Stimulated activated naive CD4-positive, alpha-beta T cell treated with Interleukin-2 at 50 U/mL for 16 hours (primary cell): ENCODE measurements at places on chromosomes 12 and 14.

- DNase-seq = no peak
Observed at GRCh38 chr14:50087341-50088116, 28.8 kb downstream of the VCPKMT start.

DNA sequence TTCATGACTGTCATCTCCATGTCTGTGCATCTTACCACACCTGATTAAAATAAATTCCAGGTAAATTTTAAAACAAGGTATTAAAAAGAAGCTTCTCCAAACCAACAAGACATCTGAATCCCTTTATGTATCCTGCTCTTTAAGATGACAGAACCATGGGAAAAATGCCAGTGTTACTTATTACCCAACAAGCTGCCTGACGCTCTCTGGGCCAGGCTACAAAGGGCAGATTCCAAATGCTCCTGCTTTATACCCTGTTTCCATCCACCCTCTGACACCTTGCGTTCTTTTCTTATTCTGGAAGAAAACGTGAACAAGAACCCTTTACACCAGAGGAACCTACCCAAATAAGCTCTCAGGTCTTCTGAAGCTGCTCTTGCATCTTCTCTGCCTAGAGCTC is 70.7 kb downstream of the SLC8A3 start:
- no peak for DNase-seq

GRCh38 chr14:43778937-43779639 is 728.0 kb downstream of the FSCB start:
- DNase-seq = no peak

- no peak for DNase-seq
Observed at GRCh38 chr14:76136476-76137110, 15.1 kb upstream of the GPATCH2L start.

- DNase-seq = no peak
Observed at GRCh38 chr12:130966443-130967030, 12.8 kb downstream of the ADGRD1 start.

DNA sequence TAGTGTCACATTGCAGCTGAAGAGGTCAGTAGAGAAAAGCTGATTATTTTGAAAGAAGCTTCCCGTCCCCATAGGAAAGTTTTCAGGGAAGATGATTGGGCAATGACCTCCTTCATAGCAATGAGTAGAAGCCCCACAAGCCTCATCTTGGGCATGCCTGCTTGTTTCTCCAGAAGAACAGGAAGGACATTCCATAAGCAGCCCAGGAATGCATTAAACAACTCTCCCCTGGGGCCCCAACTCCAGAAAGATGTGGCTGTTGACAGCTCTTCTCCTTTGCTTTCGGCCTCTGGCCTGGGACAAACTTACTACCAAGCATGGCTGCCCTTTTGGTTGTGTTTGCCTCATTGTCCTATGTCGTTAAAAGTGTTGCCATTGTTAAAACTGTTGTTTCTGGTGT is 5.7 kb upstream of the VDR start:
- no peak for DNase-seq

DNA sequence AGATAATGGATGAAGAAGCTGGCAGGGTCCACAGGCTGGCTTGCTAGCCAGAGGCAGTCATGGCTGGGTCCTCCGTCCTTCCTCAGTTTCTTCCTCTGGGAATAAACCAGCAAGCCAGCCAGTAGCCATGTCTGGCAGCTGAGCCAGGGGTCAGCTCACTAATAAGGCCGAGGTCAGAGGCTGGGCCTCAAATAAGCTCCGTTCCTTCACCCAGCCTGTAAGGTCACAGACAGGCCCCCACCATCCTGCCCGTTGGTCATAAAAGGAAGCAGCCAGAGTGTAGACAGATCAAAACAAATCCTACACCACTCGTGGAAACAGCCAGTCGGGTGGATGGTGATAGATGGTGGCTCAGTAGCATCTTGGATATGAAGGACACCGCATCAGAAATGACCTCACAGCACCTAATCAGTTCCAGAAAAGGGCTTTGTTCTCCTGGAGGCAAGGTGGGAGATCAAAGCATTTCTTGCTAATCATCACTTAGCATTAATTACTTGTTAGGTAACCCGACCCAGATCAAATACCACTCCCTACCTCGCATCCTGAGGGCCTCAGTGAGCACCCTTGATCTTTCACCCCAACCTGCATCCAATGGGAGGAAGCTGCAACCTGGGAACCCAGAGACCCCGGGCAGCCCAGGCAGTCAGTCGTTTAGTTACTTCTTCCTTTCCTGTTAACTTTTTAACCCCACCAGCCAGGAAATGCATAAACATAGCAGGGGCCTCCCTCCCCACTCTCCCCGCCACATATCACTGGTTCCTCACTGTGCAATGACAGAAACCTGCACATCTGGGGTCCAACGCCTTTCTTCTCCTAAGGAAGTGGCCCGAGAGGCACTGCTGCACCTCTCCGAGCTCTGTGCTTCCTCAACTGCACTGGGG is 90.2 kb downstream of the KDM2B start:
- DNase-seq = no peak
